ENCODE measurements at places on chromosomes 11 and 22. TPM values are rescaled to one million over a fixed set of nuclear protein-coding genes. Genes with fewer than 3 reads are reported as not detected.

- DNase-seq: no peak
- H3K36me3 ChIP-seq: no peaks in the 10 kb centered on the region
- H3K27me3 ChIP-seq: no peaks in the 10 kb centered on the region
These were observed 52.9 kb upstream of the GUCY1A2 start for GRCh38 chr11:107071129-107071528.

- no peak for DNase-seq
- H3K36me3 ChIP-seq: no peaks in the 10 kb centered on the region
- H3K4me1 ChIP-seq: no peaks in the 10 kb centered on the region
These were observed 1.1 kb upstream of the MRGPRX4 start for GRCh38 chr11:18171377-18172000.

The OR51B4 gene
- total RNA-seq: not detected

The CCDC81 gene
- total RNA-seq: 0.52 TPM

The GAB4 gene
- not detected for total RNA-seq

GRCh38 chr22:49270595-49271368 is 556.9 kb downstream of the BRD1 start:
- no peaks in the 10 kb centered on the region for H3K27me3 ChIP-seq
- no peak overlapping the region for H3K27ac ChIP-seq
- no peaks in the 10 kb centered on the region for H3K4me1 ChIP-seq
- DNase-seq: no peak

DNA sequence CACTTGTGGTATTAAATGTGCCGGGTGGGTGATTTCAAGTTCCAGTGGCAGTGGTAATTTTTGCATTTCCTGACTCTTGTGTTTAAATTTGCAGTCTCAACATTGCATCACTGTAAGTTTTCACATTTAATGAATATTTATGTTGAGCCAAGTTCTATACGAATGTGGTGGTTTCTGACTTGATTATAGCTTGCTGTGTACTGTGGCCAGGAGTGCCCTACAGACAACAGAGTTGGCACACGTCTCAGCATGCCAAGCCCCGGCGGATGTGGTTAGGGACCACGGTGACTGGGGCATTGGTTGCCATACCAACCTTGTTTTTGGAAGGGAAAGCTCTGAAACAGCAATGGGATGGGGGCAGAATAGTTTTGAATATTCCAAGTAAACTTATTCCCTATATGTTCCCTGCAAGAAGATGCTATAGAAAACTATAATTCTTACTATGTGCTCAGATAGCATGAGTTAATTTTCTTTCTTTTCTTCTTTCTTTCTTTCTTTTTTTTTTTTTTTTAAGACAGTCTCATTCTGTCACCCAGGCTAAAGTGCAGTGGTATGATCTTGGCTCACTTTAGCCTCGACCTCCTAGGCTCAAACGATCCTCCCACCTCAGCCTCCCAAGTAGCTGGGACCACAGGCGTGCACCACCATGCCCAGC is 16.0 kb downstream of the ZNRF3 start:
- no peak overlapping the region for H3K27ac ChIP-seq
- peaks cover 48% of the 10 kb centered on the region for H3K4me1 ChIP-seq
- no peaks in the 10 kb centered on the region for H3K27me3 ChIP-seq
- DNase-seq: no peak

DNA sequence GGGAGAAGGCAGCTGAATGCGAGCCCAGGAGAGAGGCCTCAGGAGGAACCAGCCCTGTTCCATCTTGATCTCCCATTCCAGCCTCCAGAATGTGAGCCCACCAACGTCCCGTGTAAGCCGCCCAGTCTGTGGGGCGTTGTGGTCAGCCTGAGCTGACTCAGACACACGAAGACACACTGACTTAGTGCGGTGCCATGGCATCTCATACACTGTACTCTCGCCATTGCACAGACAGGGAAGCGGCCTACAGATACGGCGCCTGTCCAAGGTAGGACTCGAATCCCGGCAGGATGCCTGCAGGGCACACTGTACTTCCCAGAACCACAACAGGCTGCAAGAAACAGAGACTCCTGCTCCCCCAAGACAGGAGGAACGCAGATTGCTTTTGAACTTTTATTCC is 179.6 kb downstream of the CTTN start:
- DNase-seq: no peak
- no peaks in the 10 kb centered on the region for H3K36me3 ChIP-seq
- no peak overlapping the region for H3K27ac ChIP-seq
- H3K4me1 ChIP-seq: no peaks in the 10 kb centered on the region
- H3K4me3 ChIP-seq: no peak overlapping the region

DNA sequence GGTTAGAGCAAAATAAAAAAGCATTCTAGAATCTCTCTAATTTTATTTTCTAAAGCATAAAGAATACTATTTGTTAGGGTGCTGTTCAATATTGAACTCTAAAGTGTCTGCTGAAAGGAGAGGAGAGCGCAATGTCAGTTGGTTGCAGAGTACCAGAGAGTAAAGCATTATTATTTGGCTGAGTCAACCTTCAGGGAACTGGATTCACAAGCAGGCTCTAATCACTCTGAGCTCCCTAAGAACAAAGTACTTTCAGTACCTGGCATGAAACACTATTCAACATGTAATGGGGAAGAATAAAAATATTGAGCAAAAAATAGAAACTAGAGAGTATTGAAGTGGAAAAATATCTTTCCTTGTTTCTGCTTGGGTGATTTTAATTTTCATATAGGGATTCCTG is 961.0 kb upstream of the CCDC90B start:
- H3K27ac ChIP-seq: no peak overlapping the region
- no peaks in the 10 kb centered on the region for H3K4me1 ChIP-seq
- DNase-seq: no peak
- no peak overlapping the region for H3K4me3 ChIP-seq
- H3K27me3 ChIP-seq: no peaks in the 10 kb centered on the region
- H3K36me3 ChIP-seq: no peaks in the 10 kb centered on the region

The RFPL3 gene
- total RNA-seq: not detected

The CD3G gene
- 1.9 TPM for total RNA-seq

DNA sequence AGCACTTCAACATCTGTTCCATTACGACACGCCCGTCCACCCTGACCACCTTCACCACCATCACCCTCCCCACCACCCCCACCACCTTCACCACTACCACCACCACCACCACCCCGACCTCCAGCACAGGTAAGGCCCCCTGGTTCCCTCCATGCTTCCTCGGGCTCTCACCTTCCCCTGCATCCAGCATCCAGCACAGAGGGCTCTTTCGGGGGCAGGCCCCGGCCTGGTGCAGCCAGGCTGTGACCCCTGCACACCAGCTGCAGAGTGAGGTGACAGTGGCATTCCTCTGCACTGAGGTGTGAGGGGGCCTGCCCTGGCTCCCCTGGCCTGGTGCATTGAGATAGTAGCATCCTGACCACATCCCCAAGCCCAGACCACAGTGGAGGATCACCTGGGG is 18.2 kb downstream of the MUC2 start:
- DNase-seq: peak; percentile 45
- H3K4me3 ChIP-seq: no peak overlapping the region
- no peaks in the 10 kb centered on the region for H3K4me1 ChIP-seq
- H3K36me3 ChIP-seq: no peaks in the 10 kb centered on the region
- no peak overlapping the region for H3K27ac ChIP-seq
- H3K27me3 ChIP-seq: no peaks in the 10 kb centered on the region

DNA sequence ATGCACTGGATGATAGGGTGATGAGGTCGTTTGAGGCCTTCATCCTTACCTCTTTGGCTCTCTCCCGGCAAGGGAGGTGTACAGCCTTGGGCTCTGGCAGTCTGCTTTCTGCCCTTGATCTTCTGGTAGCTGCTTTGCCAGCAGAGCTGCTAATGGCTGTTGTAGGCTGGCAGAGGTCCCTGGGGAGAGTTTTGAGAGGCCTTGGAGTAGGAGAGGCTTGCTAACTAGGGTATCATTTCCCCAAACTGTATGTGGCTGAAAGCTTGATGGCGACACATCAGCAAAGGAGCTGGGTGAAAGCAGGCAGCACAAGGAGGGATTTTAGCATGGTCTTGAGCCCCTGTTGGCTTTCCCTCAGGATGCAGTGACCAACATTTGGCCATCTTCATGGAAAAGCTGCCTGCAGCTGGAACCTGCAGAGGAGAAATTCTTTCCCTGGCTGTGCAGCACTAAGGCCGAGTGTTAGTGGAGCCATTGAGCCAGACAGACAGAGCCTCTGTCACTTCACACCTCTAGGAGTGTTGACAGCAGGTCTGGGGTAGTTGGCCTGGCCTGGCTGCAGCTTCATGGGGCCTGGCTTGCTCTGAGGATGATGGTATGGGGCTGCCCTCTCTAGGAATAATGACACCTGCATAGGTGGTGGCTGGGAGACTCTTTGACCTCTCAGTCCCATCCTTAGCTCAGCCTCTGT is 3.5 kb upstream of the AMPD3 start:
- H3K36me3 ChIP-seq: no peaks in the 10 kb centered on the region
- peak overlapping the region; percentile 88 for H3K27ac ChIP-seq
- no peaks in the 10 kb centered on the region for H3K27me3 ChIP-seq

The CASP1 gene
- 122 TPM for total RNA-seq

- no peaks in the 10 kb centered on the region for H3K4me1 ChIP-seq
- no peaks in the 10 kb centered on the region for H3K27me3 ChIP-seq
- no peak overlapping the region for H3K27ac ChIP-seq
- no peak for DNase-seq
These were observed 58.5 kb downstream of the NCAM1 start for GRCh38 chr11:113019711-113020110.

The OR8D1 gene
- total RNA-seq: not detected
